ENCODE measurements at places on chromosomes 7 and 10.
A peak's percentile ranks its signal among the peaks of the same experiment; 100 is the strongest.

GRCh38 chr7:1290679-1291356, 58.1 kb downstream of the UNCX start:
- no peak for DNase-seq

DNA sequence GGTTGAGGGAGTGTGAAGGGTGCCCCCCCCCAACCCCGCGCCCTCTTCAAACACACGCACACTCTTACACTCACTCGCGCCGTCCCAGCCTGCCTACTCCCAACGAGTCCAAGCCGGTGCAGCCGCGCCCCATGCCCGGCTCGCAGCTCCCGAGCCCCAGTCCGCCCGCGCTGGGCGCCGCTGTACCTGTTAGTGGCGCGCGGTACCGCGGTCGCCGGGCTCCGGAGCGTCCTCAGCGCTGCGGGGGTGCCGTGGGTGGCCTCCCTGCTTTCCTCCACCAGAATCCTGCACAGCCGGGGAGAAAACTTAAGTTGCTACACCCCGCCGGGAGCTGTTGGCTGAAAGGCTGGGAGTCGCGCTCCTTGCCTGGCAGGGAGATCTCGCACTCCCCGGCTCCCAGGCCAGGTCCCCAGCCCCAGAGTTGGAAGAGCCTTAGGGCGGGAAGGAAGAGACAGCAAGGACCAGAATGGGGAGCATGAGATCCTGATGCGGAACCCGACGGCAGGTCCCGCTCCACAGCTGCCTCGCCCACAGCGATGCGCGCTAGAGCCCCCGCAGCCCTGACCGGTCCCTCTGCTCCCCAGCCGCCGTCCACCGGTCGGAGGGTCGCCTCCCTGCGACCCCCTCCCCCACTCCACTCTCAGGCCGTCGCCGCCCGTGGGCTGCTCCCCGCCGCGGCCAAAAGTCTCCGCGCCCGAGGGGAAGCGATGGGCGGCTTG, 863 bp downstream of the ST8SIA6 start:
- DNase-seq: peak; percentile 47

- no peak for DNase-seq
Measured at GRCh38 chr7:36515847-36516246, 126.2 kb downstream of the ANLN start.

- DNase-seq: no peak
Measured at GRCh38 chr10:119254335-119254734, 47.0 kb downstream of the GRK5 start.
